ENCODE measurements at places on chromosomes 12 and 14.
A peak's percentile ranks its signal among the peaks of the same experiment; 100 is the strongest.

GRCh38 chr12:92444763-92445162 lies 258.0 kb upstream of the PLEKHG7 start:
- no peaks in the 10 kb centered on the region for H3K27me3 ChIP-seq
- H3K36me3 ChIP-seq = peaks cover 7% of the 10 kb centered on the region
- DNase-seq = no peak
- H3K4me1 ChIP-seq = no peaks in the 10 kb centered on the region

DNA sequence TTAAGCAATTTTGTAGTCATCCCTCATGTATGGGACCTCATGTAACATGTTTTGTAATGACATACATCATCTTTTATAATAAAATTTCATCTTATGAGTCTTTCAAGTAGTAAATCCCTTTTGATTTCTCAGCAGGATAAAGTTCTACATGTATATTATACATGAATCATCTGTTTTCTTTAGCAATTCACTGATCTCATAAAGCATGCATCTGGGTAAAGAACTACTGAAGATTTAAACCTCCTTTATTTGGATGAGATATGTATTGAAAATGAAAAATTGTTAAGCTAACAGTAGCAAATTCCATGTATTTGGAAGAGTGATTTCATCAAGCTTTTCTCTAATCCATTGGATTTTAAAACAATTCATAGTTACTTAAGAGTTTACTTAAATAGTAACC lies 126.9 kb downstream of the KITLG start:
- H3K27me3 ChIP-seq = no peaks in the 10 kb centered on the region
- H3K36me3 ChIP-seq = no peaks in the 10 kb centered on the region
- DNase-seq = no peak
- H3K27ac ChIP-seq = no peak overlapping the region

GRCh38 chr12:15633201-15633600 lies 156.0 kb downstream of the EPS8 start:
- no peaks in the 10 kb centered on the region for H3K36me3 ChIP-seq
- H3K27ac ChIP-seq = no peak overlapping the region
- peaks cover 23% of the 10 kb centered on the region for H3K4me1 ChIP-seq
- DNase-seq = no peak

GRCh38 chr12:57299514-57300016 lies 48.6 kb upstream of the STAC3 start:
- peak overlapping the region; percentile 32 for H3K27ac ChIP-seq
- no peak overlapping the region for H3K4me3 ChIP-seq
- H3K27me3 ChIP-seq = no peaks in the 10 kb centered on the region
- no peak for DNase-seq
- H3K36me3 ChIP-seq = peaks cover 8% of the 10 kb centered on the region
- H3K4me1 ChIP-seq = peaks cover 15% of the 10 kb centered on the region

DNA sequence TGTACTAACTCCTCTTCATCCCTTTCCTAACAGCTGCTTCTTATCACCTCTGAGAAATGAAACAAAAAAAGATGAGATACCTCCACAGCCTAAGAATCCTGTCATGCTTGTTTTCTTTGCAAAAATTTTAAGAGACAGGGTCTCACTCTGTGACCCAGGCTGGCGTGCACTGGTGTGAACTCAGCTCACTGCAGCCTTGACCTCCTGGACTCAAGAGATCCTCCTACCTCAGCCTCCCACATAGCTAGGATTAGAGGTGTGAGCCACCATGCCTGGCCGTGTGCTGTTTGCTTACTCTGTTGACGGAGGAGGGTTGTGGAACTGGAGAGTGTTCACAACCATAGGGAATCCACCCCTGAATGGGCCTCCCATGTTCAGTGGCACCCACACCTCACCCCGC lies 16.2 kb downstream of the CSRNP2 start:
- no peak overlapping the region for H3K27ac ChIP-seq
- H3K4me3 ChIP-seq = no peak overlapping the region
- no peaks in the 10 kb centered on the region for H3K4me1 ChIP-seq

DNA sequence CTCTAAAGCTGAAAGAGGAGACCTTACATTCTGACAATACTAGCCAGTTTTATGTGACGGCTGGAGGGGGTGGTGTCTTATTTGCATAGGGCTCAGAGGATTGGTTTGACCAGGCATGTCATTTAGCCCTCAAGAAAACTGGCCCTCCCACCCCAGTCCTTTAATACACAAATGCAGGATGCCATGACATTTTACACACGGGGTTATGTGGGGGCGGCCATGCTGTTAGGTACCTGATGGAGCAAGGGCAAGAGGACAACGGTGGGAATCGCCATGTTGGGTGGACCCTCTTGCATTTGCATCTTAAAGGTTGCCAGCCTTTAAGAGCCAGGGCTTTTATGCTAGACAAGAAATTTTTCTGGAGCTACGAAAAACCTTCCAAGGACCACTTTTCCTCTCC lies 23.3 kb downstream of the MDM2 start:
- H3K27me3 ChIP-seq = no peaks in the 10 kb centered on the region
- H3K36me3 ChIP-seq = peaks cover 51% of the 10 kb centered on the region
- no peak for DNase-seq
- peak overlapping the region; percentile 85 for H3K27ac ChIP-seq
- no peak overlapping the region for H3K4me3 ChIP-seq
- H3K4me1 ChIP-seq = peaks cover 24% of the 10 kb centered on the region

DNA sequence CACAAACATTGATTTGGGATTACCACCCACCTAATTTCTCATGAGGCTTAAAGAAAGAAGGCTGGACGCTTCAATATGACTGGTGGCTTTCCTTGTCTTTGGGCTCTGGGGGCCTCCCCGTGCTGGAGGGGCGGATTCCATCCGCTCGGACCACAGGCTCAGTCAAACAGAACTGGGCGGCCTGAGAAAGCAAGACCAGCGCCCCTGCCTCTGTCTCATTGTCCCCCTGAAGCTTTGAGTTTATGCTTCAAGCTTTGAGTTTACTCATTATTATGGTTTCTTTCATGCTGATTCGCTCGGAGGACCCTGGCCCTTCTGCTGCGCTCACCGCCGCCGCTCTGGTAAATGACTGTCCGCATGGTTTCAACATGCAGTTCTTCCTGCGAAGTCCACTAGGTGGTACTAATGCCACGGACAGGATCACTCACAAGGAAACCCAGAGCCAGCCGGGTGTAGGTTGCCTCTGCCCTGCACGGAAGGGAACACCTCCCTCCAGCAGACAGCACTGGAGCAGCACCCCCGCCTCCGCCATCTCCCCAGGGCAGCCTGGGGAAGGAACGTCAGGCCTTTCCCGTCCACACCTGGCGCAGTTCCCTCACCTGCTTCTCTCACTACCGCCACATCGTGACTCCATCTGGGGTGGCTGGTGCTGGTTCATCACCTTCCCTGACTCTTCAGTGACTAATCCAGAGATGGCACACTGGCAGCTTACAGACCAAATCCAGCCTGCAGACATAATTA lies 13.2 kb upstream of the TIGAR start:
- peak; percentile 86 for DNase-seq
- H3K27me3 ChIP-seq = no peaks in the 10 kb centered on the region
- H3K4me3 ChIP-seq = peak overlapping the region; percentile 64
- peaks cover 27% of the 10 kb centered on the region for H3K36me3 ChIP-seq
- peaks cover 26% of the 10 kb centered on the region for H3K4me1 ChIP-seq

GRCh38 chr12:101832030-101832429 lies 1.3 kb upstream of the GNPTAB start:
- H3K27me3 ChIP-seq = no peaks in the 10 kb centered on the region
- H3K27ac ChIP-seq = no peak overlapping the region
- H3K4me1 ChIP-seq = peaks cover 21% of the 10 kb centered on the region

DNA sequence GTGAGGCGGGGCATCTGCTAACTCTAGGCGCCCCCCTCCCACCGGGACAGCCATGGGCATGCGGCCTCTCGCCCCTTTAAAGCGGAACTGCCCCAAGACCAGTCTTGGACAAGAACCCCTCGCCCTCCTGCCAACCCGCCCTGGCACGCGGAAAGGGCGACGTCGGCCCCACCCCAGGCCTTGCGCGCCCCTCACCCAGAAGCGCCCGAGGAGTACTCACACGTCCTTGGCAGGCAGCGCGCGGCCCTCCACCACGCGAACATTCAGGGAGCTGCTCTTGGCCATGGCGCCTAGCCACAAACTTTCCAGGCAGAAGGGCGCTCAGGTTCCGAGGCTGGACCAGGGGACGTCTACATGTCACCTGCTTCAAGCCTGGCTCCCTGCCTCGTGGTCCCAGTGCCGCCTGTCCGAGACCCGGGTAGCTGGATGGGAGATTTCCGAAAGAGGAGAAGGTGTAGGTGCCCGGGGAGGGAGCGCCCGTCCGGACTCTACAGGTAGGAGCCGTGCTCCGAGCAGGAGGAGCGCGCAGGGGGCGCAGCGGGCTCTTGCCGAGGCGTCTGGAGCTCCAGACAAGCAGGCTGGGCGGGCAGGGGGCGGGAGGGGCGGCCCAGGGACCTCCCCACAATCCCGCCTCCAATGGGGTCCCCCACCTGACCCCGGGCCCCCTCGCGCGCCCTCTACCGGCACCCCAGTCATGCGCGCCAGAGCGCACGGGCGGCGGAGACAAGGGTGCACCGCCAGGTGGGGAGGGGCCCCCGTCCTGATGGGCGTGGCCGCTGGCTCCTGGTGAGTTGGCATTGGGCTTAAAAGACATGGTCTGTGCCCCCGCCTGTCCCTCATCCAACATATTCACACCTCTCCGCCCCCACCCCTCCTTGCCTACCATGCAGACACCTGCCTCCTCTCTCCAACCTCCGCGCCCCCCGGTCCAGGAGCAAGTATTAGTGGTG lies at the start of gene RASAL1:
RASAL1 (minus strand) TSS at position 584 of the 950 bp plus-strand sequence; CDS start at position 285, 299 bp downstream.
- peaks cover 26% of the 10 kb centered on the region for H3K27me3 ChIP-seq
- H3K4me3 ChIP-seq = peak within 1 kb of the TSS; percentile 74
- DNase-seq = peak; percentile 94
- 0 out of 2 replicates have a peak within 1 kb of the TSS, but pooled peaks have one; percentile 20 for H3K27ac ChIP-seq
- H3K36me3 ChIP-seq = no peaks in the 10 kb centered on the region

- no peak for DNase-seq
- no peak overlapping the region for H3K4me3 ChIP-seq
- H3K27me3 ChIP-seq = no peaks in the 10 kb centered on the region
- H3K4me1 ChIP-seq = peaks cover 25% of the 10 kb centered on the region
- H3K27ac ChIP-seq = no peak overlapping the region
- no peaks in the 10 kb centered on the region for H3K36me3 ChIP-seq
Measured at GRCh38 chr12:15767301-15767700, 21.9 kb downstream of the EPS8 start.

DNA sequence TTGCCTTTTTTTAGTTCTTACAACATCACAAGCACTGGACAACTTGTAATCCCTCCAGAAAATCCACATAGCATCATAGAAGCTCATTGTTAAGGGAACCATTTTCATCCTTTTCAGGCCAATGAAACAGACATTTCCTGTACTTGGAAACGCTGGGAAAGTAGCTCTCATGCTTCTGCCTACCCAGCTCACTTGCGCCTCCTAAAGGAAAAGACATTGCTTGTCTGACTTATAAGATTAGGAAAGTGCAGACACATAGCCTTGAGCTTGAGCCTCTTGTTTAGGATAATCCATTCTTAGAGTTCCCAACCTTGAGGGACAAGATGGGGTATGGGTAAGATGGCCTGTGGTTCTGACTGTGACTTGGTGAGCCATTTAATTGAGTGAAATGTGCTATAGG lies 589.5 kb downstream of the NOVA1 start:
- H3K27me3 ChIP-seq = no peaks in the 10 kb centered on the region
- no peak overlapping the region for H3K4me3 ChIP-seq
- no peak overlapping the region for H3K27ac ChIP-seq
- DNase-seq = peak; percentile 22
- H3K4me1 ChIP-seq = 0 out of 2 replicates have a peak, but pooled peaks cover 4% of the 10 kb centered on the region
- H3K36me3 ChIP-seq = no peaks in the 10 kb centered on the region

DNA sequence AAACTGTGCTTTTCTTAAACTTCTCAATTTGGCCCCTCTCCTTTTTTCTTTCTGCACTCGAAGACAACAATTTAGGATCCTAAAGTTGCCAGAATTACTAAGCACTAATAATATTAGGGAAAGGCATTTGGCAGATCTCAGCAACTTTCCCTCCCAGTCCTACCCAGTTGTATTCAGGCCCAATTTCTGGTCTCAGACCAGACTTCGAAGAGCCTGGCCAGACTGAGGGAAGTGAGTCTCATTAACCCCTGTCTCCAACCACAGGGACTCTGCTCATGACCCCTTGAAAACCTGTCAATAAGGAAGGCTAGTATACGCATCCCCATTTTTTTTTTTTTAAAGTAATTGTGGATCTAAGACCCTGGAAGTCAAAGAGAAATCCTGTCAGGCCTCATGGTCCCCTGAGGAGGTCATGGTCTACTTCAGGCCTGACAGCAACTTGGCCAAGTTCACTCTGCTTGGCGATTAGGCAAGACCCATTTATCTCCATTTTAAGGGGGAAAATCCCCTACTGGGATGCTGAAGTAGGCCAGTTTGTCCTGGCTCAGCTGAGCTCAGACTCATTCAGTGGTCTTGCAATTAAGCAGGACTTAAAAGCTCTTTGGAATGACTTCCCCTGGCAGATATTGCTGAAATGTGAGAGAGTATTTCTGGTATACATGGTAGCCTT lies 521.0 kb downstream of the FUT8 start:
- no peak overlapping the region for H3K27ac ChIP-seq
- DNase-seq = no peak
- H3K27me3 ChIP-seq = no peaks in the 10 kb centered on the region
- no peak overlapping the region for H3K4me3 ChIP-seq
- peaks cover 24% of the 10 kb centered on the region for H3K4me1 ChIP-seq

DNA sequence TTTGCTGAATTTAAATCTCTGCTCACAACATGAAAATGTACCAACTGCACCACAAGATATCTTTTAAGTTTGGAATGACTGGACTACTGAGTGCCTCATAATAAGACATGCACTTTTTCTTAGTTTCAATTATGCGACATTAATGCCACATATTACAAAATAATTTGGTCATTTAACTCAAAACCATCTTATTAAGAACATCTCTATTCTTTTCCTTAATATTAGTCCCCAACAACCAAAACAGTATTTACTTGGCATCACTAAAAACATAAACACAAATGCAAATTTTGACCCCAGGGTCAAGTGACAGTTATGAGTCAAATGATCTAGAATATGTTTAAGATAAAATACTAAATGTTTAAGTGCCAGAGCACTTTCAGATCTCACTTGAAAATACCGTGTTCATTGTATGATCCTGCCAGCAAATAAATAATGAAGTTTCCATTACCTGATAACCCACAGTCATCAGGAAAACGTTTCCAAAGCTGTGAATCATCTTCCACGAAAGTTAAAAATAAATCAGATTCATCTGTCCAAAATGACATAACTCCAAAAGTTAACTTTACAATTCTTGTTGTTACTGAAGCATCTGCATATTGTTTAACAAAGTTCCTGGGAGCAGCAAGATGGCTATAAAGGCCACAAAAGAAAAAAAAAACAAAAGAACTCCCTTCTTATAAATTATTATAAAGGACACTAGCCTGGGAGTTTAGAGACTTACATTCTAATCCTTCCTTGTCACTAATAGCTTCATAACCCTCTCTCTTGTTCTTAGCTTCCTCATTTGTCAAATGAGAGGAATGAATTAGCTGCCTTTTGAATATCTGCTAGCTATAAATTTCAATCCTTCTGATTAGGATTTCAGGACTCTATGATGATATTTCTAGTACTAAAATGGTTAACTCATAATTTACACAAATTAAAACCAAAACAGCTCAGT lies 30.5 kb upstream of the AP4S1 start:
- H3K27ac ChIP-seq = peak overlapping the region; percentile 74
- no peak for DNase-seq
- H3K36me3 ChIP-seq = peaks cover 22% of the 10 kb centered on the region
- H3K27me3 ChIP-seq = no peaks in the 10 kb centered on the region
- H3K4me1 ChIP-seq = peaks cover 55% of the 10 kb centered on the region
- H3K4me3 ChIP-seq = no peak overlapping the region

GRCh38 chr12:80268924-80269749 lies 169.8 kb downstream of the OTOGL start:
- H3K4me3 ChIP-seq = no peak overlapping the region
- no peak for DNase-seq
- H3K4me1 ChIP-seq = no peaks in the 10 kb centered on the region
- H3K27ac ChIP-seq = no peak overlapping the region
- H3K36me3 ChIP-seq = no peaks in the 10 kb centered on the region
